Panc1 (cell line): ENCODE measurements at places on chromosomes 12 and 14. TPM values are rescaled to one million over a fixed set of nuclear protein-coding genes. Genes with fewer than 3 reads are reported as not detected.

The KLRD1 gene
- not detected for total RNA-seq

The TTC8 gene
- 12.4 TPM for total RNA-seq

The CTSG gene
- total RNA-seq: not detected

The KLHL33 gene
- total RNA-seq: not detected

The CEBPE gene
- not detected for total RNA-seq

The CELA1 gene
- not detected for total RNA-seq

The LMO3 gene
- 0.51 TPM for total RNA-seq

The C14orf132 gene
- 23.0 TPM for total RNA-seq

The POLR3B gene
- 8.2 TPM for total RNA-seq

The TMEM132C gene
- total RNA-seq: not detected

The CCDC63 gene
- not detected for total RNA-seq

The GUCY2C gene
- 0.13 TPM for total RNA-seq

The CLEC14A gene
- total RNA-seq: 0.10 TPM

The RAD52 gene
- 15.8 TPM for total RNA-seq

The KCNC2 gene
- total RNA-seq: not detected

The PTPN6 gene
- total RNA-seq: 13.7 TPM

The NGDN gene
- 24.7 TPM for total RNA-seq

The LRP1-AS gene
- not detected for total RNA-seq

The BLOC1S1 gene
- total RNA-seq: 87.3 TPM

The CEP290 gene
- total RNA-seq: 14.6 TPM

The MIP gene
- total RNA-seq: not detected

The RDH12 gene
- total RNA-seq: not detected

The EIF4B gene
- 351 TPM for total RNA-seq

The CIROP gene
- total RNA-seq: not detected

The ART4 gene
- not detected for total RNA-seq

The RFLNA gene
- 5.4 TPM for total RNA-seq

The OR4E2 gene
- not detected for total RNA-seq

The SCNN1A gene
- total RNA-seq: 17.1 TPM

The RHOJ gene
- 0.28 TPM for total RNA-seq

The MSRB3 gene
- 89.7 TPM for total RNA-seq

The EML5 gene
- total RNA-seq: 0.10 TPM

The KERA gene
- total RNA-seq: not detected

The CABP1 gene
- total RNA-seq: not detected

The PTPRB gene
- total RNA-seq: 0.33 TPM

The LYZ gene
- total RNA-seq: 1.1 TPM

The SLCO1B1 gene
- total RNA-seq: not detected

The PTHLH gene
- 2.2 TPM for total RNA-seq

The KSR2 gene
- 0.15 TPM for total RNA-seq

The ADAM21 gene
- total RNA-seq: 0.08 TPM

The MGP gene
- total RNA-seq: 0.72 TPM

The KLRB1 gene
- not detected for total RNA-seq

The COPZ1 gene
- total RNA-seq: 175 TPM

The ITGB7 gene
- 0.98 TPM for total RNA-seq

The RIC8B gene
- total RNA-seq: 16.1 TPM

The CCDC196 gene
- total RNA-seq: not detected

The KRR1 gene
- total RNA-seq: 161 TPM

The MAP3K9 gene
- total RNA-seq: 12.1 TPM

The DMAC2L gene
- 14.0 TPM for total RNA-seq

The MGST1 gene
- 8.8 TPM for total RNA-seq

The MMP19 gene
- total RNA-seq: 0.05 TPM

The KCNK10 gene
- 0.28 TPM for total RNA-seq

The PRH2 gene
- not detected for total RNA-seq

The PRR4 gene
- 1.1 TPM for total RNA-seq

The OVCH1 gene
- total RNA-seq: not detected

The STRAP gene
- 99.4 TPM for total RNA-seq

The LBHD2 gene
- not detected for total RNA-seq

The TMTC2 gene
- 5.7 TPM for total RNA-seq

The SOAT2 gene
- total RNA-seq: not detected
